Activated CD8-positive, alpha-beta T cell treated with anti-CD3 and anti-CD28 coated beads for 36 hours (primary cell): ENCODE measurements at places on chromosomes 5 and 9. TPM values are rescaled to one million over a fixed set of nuclear protein-coding genes. Genes with fewer than 3 reads are reported as not detected.

DNA sequence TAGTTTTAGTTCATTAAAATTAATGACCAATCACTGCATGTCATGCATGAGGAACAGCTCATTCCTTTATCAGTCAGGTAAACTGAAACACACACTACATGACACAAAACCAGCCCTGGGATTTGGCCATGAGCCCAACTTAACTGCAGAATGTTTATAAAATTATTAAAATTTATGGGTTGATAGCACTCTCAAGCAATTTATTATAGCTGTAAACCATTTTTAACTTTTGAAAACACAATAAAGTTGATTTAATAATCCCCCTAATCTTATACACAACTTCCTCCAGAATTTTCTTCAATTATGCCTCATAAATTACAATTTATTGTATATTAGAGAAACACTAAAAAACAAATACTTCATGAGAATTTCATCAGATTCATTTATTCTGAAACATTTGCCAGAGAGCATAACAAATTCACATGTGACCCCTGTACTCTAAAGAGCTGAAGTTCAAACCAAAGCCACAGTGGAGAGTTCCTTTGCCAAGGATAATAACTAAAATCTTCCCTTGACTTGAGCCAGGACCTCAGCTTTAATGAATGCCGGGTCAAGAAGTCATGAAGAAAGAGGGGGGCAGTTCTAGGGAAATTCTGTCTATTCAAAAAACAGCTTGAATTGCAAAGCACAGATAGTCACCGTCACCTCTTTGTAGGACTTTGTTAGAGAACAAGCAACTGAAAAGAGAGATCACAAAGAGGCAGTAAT, 763.7 kb upstream of the GRAMD2B start:
- DNase-seq: no peak

DNA sequence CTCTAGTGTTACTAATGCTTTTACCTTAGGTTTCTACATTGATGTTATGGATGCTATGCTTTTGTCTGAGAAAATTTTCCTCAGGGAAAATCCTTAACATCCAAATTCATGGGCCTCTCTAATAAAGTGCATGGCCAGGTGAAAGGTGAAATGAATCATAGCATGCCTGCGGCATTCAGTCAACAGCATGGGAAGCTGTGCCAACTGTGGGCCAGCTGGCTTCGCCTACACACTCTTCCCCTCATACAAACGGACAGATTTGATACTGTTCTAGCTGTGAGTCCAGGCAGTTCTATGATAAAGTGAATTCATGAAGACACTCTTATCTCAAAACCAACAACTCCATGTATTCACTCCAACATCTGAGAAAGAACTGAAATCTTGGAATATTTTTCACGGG, 374.1 kb downstream of the PLK2 start:
- DNase-seq: no peak

DNA sequence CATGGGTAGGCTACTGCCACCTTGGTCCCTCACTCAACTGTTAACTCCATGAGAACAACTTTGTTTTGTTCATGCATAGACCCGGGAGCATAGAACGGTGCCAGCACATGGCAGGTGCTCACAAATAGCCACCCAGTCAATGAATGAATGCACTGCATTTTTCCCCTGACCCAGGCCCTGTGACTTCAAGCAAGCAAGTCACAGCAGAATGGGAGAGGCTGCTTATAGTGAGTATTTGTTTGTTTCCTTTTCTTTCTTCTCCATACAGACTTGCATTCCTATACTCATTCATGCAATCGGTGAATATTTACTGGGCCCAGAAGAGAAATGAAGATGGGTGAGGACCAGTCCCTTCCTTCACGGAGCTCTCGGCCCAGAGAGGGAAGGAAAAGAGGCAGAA, 62.0 kb downstream of the SHB start:
- no peak for DNase-seq

- DNase-seq: no peak
Measured at GRCh38 chr5:83556190-83556589, 84.6 kb downstream of the VCAN start.

DNA sequence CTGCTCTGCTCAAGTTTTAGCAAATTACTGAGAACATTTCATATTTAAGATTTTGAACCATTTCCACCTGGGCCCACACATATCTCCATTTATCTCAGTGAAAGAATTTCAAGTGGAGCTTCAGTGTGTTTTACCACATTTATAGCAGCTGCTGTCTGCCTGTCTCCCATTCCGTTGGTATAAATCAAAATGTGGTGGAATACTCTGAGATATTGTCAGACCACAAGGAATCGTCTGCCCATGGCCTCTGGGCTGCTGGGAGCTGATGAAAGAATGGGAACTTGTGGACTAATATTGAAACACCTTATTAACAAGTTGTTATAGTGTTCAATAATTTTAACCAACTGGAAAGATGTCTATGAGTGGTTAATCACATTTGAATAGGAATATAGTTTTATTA, 33.3 kb downstream of the MAST4 start:
- DNase-seq: no peak

The SV2C gene
- not detected for total RNA-seq

DNA sequence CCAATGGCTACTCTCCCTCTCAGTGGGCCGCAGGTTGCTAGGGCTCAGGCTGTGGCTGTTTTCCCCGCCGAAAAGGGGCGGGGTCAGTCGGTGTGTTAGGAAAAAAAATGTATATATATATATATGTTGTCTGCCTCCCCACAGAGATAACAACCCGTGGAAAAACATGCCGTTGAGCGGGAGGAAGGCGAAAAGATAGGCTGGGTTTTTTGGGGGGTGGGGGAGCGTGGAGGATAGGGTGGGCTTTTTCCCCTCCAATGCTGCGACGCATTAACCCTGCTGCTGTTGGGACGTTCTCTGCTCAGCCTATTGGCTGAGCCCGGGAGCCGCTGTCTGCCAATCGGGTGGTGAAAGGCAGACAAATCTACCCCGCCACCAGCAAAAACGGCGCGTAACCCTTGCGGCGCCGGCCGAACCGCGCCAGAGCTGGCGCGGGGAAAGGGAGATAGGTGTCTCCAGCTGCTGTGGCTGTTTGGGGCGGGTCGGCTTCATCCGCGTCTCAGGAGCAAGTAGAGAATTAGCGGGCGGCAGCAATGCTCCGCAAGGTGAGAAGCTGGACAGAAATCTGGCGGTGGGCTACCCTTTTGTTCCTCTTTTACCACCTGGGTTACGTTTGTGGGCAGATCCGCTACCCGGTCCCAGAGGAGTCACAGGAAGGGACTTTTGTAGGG, at the start of gene PCDHGC4:
Gene PCDHGC4 (plus strand): TSS at position 390 of the 671 bp plus-strand sequence. CDS start 144 bp downstream, at position 534.
- no peak for DNase-seq

DNA sequence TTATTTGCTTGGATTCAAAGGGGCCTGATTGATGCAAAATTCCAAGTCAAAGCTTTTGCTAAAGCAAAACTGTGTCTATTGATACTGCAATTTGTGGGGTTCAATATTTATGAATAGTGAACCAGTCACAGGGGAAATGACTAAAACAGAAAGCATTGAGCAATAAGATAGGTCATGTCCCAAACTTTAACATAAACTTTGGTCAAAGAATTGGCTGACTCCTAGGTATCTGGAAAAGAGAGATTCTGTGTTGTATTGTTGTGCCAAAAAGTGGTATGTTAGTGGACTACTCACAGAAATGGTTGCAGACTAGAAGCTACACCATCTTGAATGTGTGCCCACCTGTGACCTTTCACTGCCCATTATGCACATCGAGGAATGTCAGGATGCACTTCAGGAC, 585.5 kb upstream of the RGMB start:
- DNase-seq: no peak

DNA sequence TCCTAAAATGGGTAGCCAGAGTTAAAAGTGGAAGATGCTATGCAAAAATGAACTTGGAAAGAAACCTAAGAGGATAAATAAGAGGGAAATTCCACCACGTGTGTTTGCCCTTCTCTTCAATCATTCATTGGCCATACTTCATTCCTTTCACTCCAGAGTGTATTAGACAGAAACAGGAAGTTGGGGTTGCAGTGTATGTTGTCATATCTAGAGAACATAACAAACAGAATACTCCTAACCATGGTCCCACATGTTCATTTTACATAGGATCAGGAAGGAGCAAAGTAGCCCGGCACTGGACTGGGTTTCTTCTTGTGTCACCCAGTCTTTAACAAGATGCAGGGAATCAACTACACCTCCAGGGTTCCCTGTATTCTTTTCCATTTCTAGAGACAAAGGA, 7.6 kb upstream of the GPBP1 start:
- DNase-seq: no peak

- DNase-seq: peak; percentile 50
Measured at GRCh38 chr9:131651160-131651559, 88.7 kb downstream of the RAPGEF1 start.

DNA sequence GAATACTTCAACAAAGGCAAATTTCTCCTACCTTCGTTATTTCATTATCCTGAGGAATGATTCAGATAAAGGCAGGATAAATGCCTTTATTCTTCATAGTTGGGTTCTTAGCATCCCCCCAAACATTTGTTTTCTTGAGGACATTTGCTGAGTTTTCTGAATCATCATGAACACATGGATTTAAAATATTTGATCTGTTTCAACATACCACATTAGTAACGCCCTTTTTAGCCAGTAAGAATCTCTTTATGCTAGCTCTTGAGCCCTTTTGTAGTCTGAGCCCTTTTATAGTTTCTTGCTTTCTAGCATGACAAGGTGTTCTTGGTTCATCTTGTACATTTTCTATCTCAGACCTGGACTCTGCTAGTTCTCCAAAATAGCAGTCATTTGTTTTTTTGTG, 27.9 kb downstream of the SKIC3 start:
- DNase-seq: no peak

GRCh38 chr5:86881493-86882090, 263.9 kb downstream of the COX7C start:
- no peak for DNase-seq

DNA sequence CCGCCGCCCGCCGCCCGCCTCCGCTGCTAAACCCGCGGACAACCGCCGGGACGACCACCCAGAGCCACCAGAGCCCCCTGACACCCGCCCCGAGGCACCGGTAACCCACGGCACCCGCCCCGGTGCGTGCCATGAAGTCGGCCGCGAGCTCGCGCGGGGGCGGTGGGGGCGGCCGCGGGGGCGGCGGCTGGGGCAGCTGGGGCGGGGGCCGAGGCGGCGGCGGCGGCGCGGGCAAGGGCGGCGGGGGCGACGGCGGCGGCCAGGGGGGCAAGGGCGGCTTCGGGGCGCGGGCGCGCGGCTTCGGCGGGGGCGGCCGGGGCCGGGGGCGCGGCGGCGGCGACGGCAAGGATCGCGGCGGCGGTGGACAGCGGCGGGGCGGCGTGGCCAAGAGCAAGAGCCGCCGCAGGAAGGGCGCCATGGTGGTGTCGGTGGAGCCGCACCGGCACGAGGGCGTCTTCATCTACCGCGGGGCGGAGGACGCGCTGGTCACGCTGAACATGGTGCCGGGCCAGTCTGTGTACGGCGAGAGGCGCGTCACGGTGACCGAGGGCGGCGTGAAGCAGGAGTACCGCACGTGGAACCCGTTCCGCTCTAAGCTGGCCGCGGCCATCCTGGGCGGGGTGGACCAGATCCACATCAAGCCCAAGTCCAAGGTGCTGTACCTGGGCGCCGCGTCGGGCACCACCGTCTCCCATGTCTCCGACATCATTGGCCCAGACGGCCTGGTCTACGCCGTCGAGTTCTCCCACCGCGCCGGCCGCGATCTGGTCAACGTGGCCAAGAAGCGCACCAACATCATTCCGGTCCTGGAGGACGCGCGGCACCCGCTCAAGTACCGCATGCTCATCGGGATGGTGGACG, 499 bp downstream of the FBLL1 start:
- DNase-seq: peak; percentile 7

GRCh38 chr9:23492126-23493002, 333.7 kb downstream of the ELAVL2 start:
- no peak for DNase-seq

- DNase-seq: peak; percentile 79
Measured at GRCh38 chr9:131762356-131762932, 22.6 kb upstream of the RAPGEF1 start.

The FBXW5 gene
- total RNA-seq: 54.0 TPM

- DNase-seq: no peak
Measured at GRCh38 chr5:4395752-4396151, 744.4 kb upstream of the ADAMTS16 start.

The POC5 gene
- 15.7 TPM for total RNA-seq

The PPP3R2 gene
- total RNA-seq: not detected

DNA sequence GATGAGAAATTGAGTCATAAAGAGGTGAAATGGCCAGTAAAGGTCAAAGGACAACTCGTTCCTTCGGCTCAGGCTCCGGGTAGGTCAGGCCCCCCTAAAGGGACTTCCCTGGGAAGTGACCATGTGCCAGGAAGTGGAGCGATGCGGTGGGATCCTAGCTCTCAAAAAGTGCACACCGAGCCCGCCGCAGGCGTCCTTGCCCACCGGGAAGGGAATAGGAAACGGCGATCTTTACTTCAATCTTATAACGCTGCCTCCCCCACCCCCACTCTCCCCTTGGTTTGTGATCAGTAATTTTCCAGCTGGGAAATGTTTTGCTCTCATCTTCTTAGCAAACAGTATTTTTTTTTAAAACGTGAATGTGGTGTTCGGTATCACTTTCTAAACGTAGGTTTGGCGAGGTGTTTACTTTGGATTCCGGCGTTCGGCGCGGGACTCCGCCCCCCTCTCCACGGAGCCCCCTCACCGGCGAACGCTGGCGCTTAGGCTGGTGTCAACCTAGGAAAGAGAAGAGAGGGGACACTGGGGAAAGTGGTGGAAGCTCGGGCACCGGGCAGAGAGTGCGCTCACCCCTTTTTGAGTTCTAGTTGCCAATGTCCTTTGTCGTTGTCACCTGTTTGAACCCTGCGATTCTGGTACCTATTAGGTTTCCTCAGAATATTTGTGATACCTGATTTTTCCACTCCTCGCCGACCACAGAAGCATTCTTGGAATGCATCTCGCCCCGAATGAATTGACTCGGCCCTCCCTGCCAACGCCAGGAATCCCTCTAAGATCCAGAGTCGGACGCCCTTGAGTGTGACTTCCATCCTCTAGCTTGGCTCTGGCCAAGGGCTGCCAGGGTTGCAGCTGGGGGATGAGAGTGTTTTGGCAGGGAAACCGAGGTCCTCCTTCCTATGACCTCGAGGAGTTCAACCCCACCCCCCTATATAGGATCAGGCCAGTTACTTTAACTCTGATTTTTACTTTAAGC, 1.8 kb upstream of the KLF4 start:
- no peak for DNase-seq

DNA sequence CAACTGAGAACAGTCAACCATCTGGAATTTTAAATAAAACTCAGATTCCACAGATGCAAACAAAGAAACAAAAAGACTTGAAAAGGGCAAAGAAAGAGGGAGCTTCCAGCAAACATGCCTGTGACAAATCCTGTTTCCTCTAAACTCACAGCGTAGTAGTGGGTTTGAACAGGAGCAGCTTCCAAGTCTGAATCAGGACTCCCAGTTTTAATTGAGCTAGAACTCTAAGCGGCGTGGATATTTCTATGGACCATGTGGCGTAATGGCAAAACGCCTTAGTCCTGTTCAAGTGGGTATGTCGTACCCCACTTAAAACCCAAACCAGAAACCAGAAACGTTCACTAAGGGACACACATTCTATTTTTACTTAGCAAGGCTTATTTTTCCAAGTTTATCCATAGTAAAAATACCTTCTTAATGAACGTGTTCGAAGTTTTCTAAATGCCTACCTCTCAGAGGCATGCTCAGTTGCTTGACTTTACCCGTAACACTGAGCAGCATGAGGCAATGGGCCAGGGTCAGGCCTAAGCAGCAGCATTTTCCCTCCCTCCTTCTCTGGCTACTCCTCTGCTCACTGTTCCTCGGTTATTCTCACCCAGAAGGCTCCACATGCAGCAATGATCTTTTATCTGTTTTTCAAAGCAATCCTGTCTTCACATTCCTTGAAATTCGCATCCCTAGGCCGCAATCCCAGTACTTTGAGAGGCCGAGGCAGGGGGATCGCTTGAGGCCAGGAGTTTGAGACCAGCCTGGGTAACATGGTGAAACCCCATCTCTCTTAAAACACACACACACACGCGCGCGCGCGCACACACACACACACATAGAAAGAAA, 77.9 kb downstream of the FNBP1 start:
- no peak for DNase-seq
